ENCODE measurements at places on chromosomes 1 and 21. TPM values are rescaled to one million over a fixed set of nuclear protein-coding genes. Genes with fewer than 3 reads are reported as not detected.

The PUM1 gene
- 23.0 TPM for total RNA-seq

The ZNF683 gene
- total RNA-seq: not detected

- no peak for DNase-seq
These were observed 87.4 kb downstream of the UBR4 start for GRCh38 chr1:19122668-19123067.

The TXNDC12 gene
- 100 TPM for total RNA-seq

DNA sequence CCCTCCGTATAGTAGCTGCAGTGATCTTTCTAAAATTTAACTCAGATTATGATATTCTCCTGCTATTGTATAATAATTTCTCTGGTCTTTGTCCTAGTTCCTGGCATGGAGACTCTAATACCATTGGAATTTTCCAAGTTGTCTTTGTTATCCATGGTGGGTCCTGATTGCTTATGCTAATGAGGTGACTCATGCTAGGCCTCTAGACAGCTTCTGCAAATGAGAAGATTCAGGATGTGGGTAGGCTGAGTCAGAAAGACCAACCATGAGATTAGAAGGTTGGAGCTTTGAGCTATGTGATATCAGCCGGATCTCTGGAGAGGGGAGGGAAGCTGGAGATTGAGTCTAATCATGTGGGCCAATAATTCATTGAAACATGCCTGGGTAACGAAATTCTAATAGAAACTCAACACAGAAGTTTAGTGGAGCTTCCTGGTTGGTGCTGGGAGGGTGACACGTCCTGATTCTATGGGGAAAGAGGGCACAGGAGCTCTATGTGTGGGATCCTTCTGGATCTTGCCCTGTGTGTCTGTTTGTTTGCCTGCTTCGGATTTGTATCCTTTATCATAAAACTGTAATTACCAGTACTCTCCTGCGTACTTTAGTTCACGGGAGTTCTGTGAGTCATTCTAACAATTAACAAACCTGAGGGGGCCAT, 73.2 kb upstream of the CNIH3 start:
- DNase-seq: peak; percentile 92

The MTOR gene
- 40.4 TPM for total RNA-seq

The GREM2 gene
- not detected for total RNA-seq

DNA sequence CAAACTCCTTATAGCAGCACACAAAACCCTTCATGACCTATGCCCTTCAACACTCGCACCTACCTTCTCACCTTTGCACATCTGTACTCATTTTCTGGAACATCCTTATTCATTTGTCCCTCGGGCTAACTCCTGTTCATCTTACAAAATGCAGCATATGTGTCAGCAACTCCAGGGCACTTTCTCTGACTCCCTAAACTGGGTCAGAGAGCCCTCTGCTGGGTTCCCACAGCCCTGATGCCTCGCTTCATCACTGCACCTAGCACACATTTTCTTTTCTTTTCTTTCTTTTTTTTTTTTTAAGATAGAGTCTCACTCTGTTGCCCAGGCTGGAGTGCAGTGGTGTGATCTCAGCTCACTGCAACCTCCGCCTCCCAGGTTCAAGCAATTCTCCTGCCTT, 54.0 kb downstream of the RAB3B start:
- no peak for DNase-seq

GRCh38 chr1:116569776-116570357, 959 bp downstream of the CD58 start:
- DNase-seq: no peak

GRCh38 chr1:183918589-183918988, 113.7 kb downstream of the RGL1 start:
- no peak for DNase-seq

- DNase-seq: no peak
These were observed 6.2 kb downstream of the TMEM125 start for GRCh38 chr1:43275826-43276620.

- DNase-seq: no peak
These were observed 35.7 kb downstream of the RAB3B start for GRCh38 chr1:51954783-51955182.

The CFAP107 gene
- total RNA-seq: not detected
